Stimulated activated CD4-positive, alpha-beta T cell treated with anti-CD3 and anti-CD28 coated beads, Interleukin-4, amount 100 ng/mL, for 1 hour (primary cell): ENCODE measurements at places on chromosomes 5 and 9.

DNA sequence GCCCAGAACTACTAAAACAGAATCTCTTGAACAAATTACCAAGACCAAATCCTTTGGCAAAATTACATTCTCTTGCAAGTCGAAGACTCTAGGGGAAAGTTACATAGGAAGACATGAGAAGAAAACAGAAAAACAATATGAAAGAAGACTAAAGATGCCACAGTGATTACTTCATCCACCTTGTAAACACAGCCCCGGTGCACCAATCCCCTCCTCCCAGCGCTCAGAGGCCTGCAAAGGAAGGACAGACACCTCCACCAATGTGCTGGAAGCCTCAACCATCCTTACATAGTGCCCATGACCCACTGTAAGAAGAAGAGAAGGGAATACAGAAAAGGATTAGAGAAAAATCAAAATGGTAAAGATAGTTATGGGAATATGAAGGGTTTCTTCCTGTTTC lies 218.5 kb downstream of the SPOCK1 start:
- DNase-seq = no peak

- DNase-seq = no peak
Measured at GRCh38 chr5:135823881-135824280, 10.6 kb upstream of the SLC25A48 start.

DNA sequence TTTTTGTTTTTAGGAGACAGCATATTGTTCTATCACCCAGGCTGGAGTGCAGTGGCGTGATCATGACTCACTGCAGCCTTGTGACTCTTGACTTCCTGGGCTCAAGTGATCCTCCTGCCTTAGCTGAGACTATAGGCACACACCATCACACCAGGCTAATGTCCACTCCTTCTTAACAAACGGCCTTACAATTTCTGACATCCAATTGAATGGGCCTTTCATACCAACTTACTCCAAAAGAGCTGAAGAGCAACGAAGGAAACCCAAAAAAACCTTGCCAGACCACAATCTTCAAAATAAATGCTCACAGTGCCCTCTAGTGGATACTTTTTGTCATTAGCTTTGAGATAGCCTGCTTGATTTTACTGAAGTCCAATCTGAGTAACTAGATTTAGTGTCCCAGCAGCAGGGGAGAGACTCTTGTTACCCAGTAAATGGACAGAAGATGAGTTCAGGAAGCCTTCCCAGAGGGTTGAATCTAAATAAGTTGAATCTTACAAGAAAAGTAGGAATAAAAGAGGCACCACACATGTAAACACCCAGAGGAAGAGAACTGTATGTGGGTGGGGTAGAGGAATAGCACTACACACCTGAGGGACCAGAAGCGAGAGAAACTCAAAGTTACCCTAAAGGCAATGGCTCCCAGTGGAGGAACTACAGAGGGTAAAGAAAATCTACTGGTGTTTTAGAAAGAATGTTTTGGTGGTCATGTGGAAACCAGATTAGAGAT lies 9.3 kb downstream of the ZNF622 start:
- no peak for DNase-seq

DNA sequence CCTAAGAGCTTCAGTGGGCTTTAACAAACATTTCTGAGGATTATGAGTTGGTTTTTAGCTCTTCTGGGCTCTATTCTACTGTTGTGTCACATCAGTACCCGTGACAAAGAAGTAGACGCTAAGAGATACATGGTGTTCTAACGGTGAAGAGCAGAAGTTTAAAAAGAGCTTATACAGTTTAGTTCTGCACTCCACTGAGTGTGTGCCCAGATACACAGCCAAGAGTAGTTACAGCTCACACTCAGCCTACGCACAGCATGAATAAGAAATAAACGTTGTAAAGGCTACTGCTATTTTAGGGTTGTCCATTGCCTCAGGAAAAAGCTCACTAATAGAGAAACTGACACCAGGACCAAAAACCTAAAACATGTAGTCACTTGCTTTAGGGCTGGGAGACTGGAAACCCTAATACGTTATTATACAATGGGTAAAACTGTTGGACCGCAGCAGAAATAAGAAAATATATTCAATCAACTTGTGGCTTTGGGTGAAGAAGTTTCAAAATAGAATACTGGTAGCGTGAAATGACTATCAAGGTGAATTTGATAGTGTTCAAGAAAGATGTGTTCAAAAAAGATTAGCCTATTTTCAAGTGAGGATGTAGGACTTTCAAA lies 34.7 kb downstream of the PSIP1 start:
- no peak for DNase-seq

- DNase-seq = no peak
Measured at GRCh38 chr5:75885321-75885720, 168.1 kb upstream of the POC5 start.

GRCh38 chr5:40333459-40334241 lies 346.1 kb upstream of the PTGER4 start:
- no peak for DNase-seq

- DNase-seq = no peak
Measured at GRCh38 chr9:109771087-109771486, 8.9 kb upstream of the PALM2AKAP2 start.

DNA sequence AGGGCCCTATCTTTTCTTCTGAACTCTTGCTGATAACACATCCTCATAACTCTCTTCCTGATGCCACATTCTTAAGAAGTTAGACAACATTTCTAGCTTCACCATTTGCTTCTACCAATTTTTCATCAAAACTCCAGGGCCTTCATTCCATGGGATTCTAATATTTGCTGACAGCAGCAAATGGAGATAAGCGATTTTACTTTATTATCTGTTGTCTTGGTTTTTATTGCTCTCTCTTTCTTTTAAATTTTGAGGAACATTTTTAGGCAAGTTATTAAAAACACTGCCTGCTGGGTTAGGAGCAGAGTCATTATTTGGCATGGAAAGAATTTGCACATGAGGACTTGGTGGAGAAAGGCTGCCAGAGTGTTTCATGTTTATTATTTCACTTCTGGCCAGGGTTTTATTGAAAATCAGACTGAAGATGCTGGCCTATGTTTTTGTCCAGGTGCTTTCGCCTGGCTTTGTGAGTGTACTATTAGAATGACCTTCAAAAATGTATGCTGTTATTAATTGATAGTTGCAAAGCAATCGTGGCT lies 27.7 kb downstream of the NSG2 start:
- no peak for DNase-seq

- no peak for DNase-seq
Measured at GRCh38 chr5:106755789-106756188, 914.9 kb downstream of the EFNA5 start.

DNA sequence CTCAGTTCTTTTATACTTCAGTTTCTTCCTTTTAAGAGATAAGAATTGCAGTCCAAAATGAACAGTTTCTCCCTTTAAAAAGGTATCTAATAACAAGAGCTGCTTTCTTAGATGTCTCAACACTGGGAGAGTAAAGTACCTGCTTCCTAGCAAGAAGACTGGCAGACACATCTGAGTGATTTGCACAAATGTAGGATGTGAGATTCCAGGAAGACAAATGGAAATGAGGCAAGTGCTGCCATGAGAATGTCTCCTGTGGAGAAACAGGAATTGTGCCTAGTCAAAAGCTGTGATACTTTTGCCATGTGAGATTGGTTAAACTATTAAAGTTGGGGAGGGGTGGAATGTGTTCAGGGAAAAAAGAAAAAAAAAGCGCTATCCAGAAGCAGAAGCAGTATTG lies 159.1 kb downstream of the HTR1A start:
- DNase-seq = no peak

GRCh38 chr5:93123127-93123526 lies 457.9 kb downstream of the NR2F1-AS1 start:
- DNase-seq = no peak

GRCh38 chr9:86368871-86369521 lies 14.8 kb upstream of the TUT7 start:
- no peak for DNase-seq

- no peak for DNase-seq
Measured at GRCh38 chr5:112763165-112763564, 25.5 kb downstream of the APC start.

- no peak for DNase-seq
Measured at GRCh38 chr5:135240781-135241360, 158.2 kb downstream of the MACROH2A1 start.

DNA sequence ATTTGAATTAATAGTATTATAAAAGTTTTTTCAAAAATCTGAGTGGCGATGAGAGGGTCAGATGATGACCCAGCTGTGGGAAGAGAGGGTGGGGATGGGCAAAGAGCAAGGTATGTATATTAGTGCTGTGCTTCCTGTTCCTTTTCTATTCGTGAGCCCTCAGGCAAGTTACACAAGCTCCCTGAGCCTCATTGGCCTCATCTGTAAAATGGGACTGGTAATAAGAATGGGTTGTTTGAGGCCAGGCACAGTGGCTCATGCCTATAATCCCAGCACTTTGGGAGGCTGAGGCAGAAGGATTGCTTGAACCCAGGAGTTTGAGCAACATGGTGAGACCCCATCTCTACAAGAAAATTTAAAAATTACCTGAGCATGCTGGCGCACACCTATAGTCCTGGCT lies 24.0 kb upstream of the MLANA start:
- no peak for DNase-seq

GRCh38 chr9:121718084-121718483 lies 66.7 kb downstream of the DAB2IP start:
- DNase-seq = no peak

GRCh38 chr9:5388026-5388819 lies 48.5 kb upstream of the RLN1 start:
- DNase-seq = no peak

- DNase-seq = no peak
Measured at GRCh38 chr5:61599370-61600122, 267.5 kb downstream of the ZSWIM6 start.

- DNase-seq = no peak
Measured at GRCh38 chr9:133339641-133340040, 3.7 kb upstream of the SURF6 start.

- DNase-seq = peak; percentile 25
Measured at GRCh38 chr9:136204838-136205706, at the start of gene LHX3. Gene LHX3 (minus strand): TSS chr9:136205128. CDS start chr9:136205012, 116 bp downstream.

- DNase-seq = no peak
Measured at GRCh38 chr5:91390268-91390667, 7.2 kb upstream of the ARRDC3 start.

DNA sequence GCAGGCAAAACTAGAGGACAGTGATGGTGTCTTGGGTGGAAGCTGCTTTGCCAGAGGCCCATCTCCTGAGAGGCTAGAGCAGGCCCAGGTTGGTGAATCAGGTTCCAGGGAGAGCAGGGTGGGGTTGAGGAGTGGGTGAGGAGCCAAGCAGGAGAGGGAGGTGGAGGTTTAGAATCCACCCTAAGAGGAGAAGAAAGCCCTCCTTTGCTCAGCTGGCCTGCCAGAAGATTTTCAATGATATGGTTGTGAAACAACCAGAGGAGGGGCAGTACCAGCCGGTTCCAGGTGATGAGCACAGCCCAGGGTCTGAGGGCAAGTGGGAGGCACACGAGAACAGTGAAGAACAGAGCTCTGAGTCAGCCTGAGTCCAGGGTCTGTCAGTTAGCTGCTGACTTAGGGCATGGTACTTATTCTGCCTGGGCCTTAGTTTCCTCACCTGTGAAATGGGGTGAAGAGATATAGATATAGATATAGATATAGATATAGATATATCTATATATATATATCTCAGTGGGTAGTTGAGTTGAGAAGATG lies 17.8 kb downstream of the PPARGC1B start:
- no peak for DNase-seq

GRCh38 chr5:1058988-1059883 lies 50.6 kb downstream of the NKD2 start:
- no peak for DNase-seq
